ENCODE measurements at places on chromosomes 7 and 10. TPM values are rescaled to one million over a fixed set of nuclear protein-coding genes. Genes with fewer than 3 reads are reported as not detected.

Gene MYPN
- 0.03 TPM for polyA plus RNA-seq

Gene CLEC2L
- polyA plus RNA-seq = 0.68 TPM

Gene IL6
- not detected for polyA plus RNA-seq

Gene SYPL1
- polyA plus RNA-seq = 151 TPM

Gene ZNF736
- polyA plus RNA-seq = 30.6 TPM

Gene GALNT17
- 3.1 TPM for polyA plus RNA-seq

Gene ABCF2
- polyA plus RNA-seq = 24.6 TPM

Gene CFAP46
- polyA plus RNA-seq = 7.4 TPM

Gene GRM3
- polyA plus RNA-seq = 0.13 TPM
